HuH-7 (cell line): ENCODE measurements at places on chromosomes 11 and 22.

GRCh38 chr11:77127235-77127911 is 673 bp upstream of the MYO7A start:
- DNase-seq = peak; percentile 85

- no peak for DNase-seq
Measured at GRCh38 chr11:124842305-124842704, 22.9 kb upstream of the ROBO3 start.

DNA sequence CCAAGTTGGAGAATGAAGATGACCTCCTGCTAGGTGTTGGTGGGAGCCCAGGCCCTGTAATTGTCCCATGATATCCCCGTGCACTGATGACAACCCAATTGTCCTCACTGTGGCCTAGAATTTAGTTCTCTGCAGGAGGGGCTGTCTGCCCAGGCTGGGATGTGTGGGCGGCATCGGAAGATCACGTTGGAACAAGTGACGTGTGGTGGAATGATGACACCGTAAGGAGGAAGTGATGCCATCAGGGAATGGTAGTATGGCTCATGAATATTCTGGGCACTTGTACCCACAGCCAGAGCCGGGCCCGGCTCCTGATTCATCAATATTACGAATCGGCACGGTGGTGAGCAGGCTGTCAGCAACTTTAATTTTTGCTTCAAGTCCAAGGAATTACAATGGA is 111.6 kb downstream of the MIAT start:
- DNase-seq = no peak

GRCh38 chr11:35463331-35463751 is 44.0 kb upstream of the SLC1A2 start:
- DNase-seq = no peak

- no peak for DNase-seq
Measured at GRCh38 chr11:16804104-16804947, 65.9 kb downstream of the C11orf58 start.

GRCh38 chr22:49325531-49326395 is 501.9 kb downstream of the BRD1 start:
- no peak for DNase-seq

GRCh38 chr11:111439901-111440300 is 60.8 kb upstream of the POU2AF1 start:
- DNase-seq = no peak

DNA sequence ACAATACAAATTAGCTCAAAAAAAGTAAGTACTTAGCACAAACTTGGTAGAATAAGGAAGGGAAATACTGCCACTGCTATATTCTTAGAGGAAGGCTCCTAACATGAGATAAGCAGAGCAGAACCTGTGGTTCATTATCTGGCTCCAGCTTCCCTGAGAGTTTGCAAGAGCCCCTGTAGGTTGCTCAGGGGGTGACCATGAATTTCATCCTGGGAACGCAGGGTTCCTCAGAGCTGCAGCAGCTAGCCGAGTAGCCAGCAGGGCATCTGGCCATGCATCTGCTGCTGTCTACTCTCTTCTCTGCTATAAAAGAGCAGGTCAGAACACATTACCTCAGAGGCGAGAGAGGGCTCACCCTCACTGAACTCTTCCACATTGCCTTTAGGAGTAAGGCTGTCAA is 67.3 kb downstream of the TRPC6 start:
- no peak for DNase-seq

- no peak for DNase-seq
Measured at GRCh38 chr11:36512016-36512415, 1.9 kb upstream of the TRAF6 start.

DNA sequence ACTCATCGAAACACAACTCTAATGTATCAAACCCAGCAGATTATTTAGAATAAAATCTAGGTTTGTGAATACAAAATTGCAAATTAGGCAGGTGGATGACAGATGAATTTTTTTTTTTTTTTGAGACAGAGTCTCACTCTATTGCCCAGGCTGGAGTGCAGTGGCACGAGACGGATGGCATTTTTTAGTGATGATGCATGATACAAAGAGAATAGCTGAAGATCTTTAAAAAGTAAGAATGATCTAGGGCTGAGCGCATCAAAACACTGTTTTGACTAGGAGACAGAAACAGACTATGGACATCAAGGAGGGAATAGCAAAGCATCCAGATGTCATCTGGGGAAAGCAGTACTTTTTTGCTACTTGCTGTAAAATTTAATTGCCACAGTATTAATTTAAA is 63.8 kb downstream of the IMMP1L start:
- DNase-seq = no peak

- no peak for DNase-seq
Measured at GRCh38 chr11:13448876-13449275, 14.1 kb downstream of the BTBD10 start.

- no peak for DNase-seq
Measured at GRCh38 chr22:42258126-42258525, 12.3 kb downstream of the TCF20 start.

DNA sequence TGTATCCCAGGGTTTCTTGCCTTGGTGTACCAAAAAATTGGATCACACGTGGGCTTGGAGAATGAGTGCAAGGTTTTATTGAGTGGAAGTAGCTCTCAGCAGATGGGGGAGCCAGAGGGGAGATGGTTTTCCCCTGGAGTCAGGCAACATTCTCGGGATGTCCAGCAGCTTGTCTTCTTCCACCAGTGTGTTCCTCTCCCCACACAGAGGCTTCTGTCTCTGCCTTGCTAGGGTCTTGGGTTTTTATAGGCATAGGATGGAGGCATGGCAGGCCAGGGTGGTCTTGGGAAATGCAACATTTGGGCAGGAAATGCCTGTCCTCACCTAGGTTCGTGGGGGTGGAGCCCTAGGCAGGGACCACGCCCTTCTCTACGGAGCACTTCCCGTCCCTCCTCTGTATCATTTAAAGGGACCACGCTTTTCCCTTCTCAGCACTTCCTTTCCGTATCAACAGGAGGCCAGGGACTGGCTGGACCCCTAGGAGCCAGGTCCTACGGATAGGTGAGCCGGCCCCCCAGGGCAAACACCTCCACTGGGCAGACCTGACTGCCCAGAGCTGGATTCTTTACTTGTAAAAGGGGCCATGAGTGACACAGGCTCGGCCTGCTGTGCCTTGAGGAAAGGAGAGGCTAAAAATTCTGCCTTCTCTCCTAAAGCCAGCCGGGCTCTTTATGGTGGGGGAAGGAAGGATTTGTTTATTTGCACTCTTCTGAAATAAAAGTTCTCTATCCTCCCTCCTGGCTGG is 55.3 kb upstream of the CCDC188 start:
- DNase-seq = no peak

DNA sequence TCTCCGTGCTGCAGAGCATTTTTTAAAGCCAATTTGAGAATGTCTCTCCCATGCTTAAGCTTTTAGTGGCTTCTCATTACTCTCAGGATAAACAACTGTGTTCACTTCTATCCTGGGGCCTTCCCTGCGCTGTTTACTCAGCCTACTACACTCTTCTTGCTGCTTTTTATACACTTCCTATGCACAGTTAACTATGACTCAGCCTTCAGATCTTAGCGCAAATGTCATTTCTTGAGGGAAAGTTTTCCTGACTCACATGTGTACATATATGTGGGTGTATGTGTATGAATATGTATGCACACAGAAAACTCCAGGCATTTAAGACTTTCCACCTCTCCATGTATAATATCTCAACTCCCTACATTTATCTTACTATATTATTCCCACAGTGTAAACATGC is 9.8 kb downstream of the THAP12 start:
- DNase-seq = no peak

DNA sequence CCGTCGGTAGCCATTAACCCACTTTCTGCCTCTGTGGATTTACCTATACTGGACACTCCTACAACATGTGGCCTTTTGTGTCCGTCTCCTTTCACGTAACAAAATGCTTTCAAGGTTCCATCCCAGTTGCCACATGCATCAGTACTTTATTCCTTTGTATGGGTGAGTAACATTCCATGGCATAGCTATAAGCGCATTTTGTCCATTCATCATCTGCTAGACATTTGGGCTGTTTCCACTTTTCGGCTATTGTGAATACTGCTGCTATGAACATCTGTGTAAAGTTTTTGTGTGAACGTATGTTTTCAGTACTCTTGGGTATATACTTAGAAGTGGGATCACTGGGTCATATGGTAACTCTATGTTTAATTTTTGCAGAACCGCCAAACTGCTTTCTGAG is 257.2 kb downstream of the ST3GAL4 start:
- DNase-seq = no peak

DNA sequence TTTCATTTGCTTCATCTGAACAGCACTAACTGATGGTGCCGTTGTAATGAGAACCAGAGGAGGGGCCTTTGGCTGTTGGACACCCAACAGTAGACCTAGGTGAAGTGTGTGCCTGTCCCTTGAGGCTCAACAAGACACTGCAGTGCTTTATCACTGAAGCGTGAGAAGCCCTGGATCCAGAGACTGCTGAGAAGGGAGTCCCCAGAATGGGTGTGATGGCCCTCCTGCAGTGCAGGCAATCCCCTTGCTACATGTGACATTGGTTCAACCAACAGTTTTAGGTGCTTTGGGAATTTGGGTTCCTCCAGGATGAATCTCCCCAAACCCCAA is 125.6 kb downstream of the BRD1 start:
- no peak for DNase-seq

DNA sequence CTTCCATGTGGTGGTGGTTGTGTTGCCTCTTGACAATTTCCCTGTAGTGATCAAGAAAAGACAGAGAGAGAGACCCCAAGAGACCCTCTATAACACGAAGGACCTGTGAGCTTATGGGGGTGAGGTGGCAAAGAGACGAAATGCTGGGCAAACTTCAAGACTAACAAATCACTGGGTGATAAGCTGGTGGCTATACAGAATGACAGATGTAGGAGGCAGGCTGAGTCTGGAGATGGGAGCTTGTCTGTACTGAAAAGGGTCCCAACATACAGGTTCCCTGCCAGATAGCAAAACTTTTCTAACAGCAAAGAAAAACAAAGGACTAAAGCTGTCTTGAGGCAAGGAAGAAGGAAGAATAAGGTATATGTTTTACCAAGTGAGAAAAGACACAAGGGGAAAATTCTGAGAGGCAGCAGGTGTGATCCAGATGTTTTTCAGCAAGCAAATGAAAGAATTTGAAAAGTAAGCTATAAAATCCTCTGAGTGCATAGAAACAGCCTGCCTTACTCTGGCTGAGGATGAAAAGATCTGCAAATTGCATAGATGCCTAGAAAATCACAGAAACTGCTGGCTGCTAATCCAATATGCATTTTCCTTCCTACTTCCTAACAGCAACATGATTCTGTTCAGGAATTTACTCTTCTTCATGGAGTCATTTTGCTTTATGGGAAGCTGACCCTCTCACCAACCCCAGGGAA is 21.9 kb upstream of the LYVE1 start:
- no peak for DNase-seq

GRCh38 chr22:44622679-44623078 is 79.3 kb upstream of the PRR5 start:
- no peak for DNase-seq

GRCh38 chr11:68329978-68330699 is 17.7 kb downstream of the LRP5 start:
- no peak for DNase-seq

DNA sequence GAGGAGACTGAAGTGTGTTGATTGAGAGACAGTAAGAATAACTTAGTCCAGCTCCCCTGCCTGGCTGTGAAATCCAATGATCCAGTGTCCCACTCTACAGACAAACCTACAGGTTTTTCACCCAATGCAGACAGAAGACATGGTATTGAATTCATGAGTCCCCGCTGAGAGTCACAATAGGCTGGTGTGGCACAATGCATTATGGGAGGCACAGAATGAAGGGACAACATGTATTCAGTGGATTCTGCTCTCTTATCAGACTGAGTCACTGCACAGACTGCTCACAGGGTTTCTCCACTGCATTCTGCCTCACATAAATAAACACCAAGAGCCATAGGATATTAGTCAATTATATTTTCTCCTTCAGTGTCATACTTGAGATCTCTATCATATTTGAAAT is 55.2 kb upstream of the TOP3B start:
- DNase-seq = no peak

DNA sequence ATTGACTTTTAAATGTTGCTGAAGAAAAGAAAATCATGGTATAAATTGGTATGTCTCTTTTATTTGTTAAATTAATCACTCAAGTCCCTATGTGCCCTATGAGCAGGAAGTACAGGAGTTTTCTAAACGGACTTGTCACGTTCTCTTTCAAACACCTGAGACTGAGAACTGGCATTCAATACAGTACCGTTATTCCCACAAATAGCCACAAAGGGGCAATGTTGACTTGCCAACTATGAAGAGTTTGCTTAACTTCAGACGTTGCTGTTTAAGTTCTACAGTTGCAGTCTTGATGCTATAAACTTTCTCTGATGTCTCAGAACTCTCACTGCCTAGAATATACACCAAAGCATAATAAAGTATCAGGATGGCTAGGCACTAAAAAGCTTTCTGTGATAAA is 7.6 kb downstream of the OR56A1 start:
- peak; percentile 12 for DNase-seq

DNA sequence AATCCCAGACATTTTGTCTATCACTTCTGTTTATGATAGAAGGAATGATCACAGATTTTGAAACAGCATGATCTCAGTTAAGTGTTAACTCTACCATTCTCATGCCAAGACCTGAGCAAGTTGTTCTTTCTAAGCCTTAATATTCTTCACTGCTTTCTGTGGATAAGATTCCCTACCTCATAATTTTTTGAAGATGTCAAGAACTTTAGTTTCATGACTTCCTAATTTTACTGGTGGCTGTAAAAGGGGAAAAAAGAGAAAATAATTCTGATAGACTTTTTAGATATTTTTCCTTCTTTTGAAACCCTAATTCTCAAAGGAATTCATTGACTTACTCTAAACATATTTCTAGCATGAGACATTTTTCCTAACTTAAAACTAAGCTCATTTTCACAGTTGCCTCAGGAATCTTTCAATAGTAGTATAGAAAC is 520.0 kb upstream of the LUZP2 start:
- DNase-seq = no peak

GRCh38 chr22:48707763-48708557 is 1119.7 kb downstream of the BRD1 start:
- DNase-seq = no peak

GRCh38 chr11:68989936-68990606 is 9.3 kb upstream of the MRGPRD start:
- no peak for DNase-seq

- DNase-seq = no peak
Measured at GRCh38 chr11:42265072-42265471, 805.6 kb upstream of the LRRC4C start.

GRCh38 chr11:111913031-111913861 is 712 bp downstream of the HSPB2 start:
- DNase-seq = no peak

DNA sequence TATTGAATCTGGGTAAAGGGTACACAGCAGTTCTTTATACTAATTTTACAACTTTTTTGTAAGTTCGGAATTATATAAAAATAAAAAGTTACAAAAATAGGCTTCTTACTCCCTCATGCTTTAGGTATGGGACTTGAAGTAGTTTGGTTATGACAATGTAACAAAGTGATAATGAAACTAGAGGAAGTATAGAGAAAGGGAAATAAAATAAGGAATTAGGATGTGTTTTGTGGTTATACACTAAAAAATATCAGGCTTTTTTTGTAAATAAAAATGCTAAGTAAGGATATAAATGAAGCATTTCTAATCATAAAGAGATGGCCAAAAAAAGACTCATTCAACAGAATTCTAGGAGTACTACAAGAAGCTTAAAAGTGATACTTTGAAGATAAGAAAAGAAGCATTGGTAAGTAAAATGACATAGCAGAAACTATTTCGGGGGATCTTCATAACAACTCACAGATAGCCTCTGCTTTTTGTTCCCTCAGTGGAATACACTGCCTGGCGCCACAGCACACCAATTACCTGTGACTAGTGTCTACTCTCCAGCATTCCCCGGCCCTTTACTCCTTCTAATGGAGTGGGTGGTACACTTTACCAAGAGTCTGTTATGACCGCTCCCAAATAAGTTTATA is 322.7 kb upstream of the PITPNB start:
- DNase-seq = no peak
